ENCODE measurements at places on chromosomes 12 and 14. TPM values are rescaled to one million over a fixed set of nuclear protein-coding genes. Genes with fewer than 3 reads are reported as not detected.

COCH gene
- 0.90 TPM for total RNA-seq

TMEM263 gene
- 34.4 TPM for total RNA-seq

PGF gene
- total RNA-seq = not detected

LRP1-AS gene
- not detected for total RNA-seq

DNA sequence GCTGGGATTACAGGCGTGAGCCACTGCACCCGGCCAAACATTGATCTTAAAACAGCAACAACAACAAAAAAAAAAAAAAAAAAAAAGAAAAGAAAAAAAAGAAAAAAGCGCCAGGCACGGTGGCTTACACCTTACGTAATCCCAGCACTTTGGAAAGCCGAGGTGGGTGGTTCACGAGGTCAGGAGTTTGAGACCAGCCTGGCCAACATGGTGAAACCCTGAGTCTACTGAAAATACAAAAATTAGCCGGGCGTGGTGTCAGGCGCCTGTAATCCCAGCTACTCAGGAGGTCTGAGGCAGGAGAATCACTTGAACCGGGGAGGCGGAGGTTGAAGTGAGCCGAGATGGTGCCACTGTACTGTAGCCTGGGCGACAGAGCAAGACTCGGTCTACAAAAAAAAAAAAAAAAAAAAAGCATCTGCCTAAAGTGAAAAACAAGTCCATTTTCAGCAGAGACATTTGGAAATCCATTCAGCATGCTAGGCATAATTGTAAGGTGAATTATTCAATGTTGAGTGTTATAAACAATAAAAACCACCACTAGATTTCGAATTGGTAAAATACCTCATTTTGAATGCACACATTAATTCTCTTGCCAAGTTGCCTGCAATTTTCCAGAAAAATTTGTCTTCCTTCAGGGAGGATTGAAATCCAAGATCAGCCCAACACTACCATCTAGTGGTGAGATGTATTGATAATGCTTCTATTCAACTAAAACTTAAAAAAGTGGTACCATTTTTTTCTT lies 8.0 kb upstream of the CERS5 start:
- peaks cover 5% of the 10 kb centered on the region for H3K36me3 ChIP-seq
- no peak overlapping the region for H3K27ac ChIP-seq
- H3K4me3 ChIP-seq = no peak overlapping the region

- no peak for DNase-seq
- H3K4me1 ChIP-seq = peaks cover 4% of the 10 kb centered on the region
- H3K27me3 ChIP-seq = no peaks in the 10 kb centered on the region
- no peak overlapping the region for H3K4me3 ChIP-seq
Measured at GRCh38 chr14:104422837-104423681, 156.5 kb upstream of the C14orf180 start.

DNA sequence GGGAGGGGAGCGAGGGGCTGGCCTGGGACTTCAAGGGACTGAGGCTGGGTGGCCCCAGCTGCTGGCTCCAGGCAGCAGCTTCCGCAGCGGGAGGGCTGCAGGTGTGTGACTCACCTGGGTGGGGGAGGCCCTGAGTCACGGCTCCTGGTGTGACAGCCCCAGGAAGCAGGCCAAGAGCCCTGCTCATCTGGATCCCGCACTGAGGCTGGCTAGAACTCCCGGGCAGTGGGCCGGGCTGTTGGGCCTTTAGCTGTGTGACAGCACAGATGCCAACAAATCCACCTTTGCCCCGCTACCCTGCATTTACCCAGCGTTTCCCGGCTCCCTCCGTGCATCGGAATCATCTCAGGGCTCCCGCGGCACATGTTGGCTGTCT lies 180.0 kb upstream of the PRMT8 start:
- peaks cover 74% of the 10 kb centered on the region for H3K27me3 ChIP-seq
- H3K4me1 ChIP-seq = peaks cover 3% of the 10 kb centered on the region
- no peak overlapping the region for H3K4me3 ChIP-seq
- H3K36me3 ChIP-seq = peaks cover 2% of the 10 kb centered on the region
- no peak for DNase-seq

DNA sequence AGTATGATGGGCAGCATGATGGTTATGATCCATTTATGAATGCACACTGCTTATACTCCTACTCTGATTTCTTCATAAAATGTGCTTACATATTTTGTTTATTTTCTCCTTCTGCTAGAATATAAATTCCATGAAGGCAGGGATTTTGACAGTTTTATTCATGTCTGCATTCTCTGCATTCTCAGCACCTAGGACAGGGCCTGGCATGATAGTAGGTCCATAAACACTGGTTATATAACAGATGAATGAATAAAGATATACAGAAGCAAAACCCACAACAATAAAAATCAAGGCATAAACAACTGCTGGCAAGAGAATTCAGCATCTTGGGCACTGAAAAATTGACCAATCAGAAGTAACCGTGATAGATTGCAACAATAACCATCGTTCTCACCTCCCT lies 115.4 kb downstream of the WIF1 start:
- H3K4me3 ChIP-seq = no peak overlapping the region
- H3K36me3 ChIP-seq = no peaks in the 10 kb centered on the region
- DNase-seq = no peak
- H3K27me3 ChIP-seq = peaks cover 5% of the 10 kb centered on the region
- no peaks in the 10 kb centered on the region for H3K4me1 ChIP-seq
- no peak overlapping the region for H3K27ac ChIP-seq

- H3K4me3 ChIP-seq = peak overlapping the region; percentile 99
- H3K36me3 ChIP-seq = no peaks in the 10 kb centered on the region
- peak overlapping the region; percentile 94 for H3K27ac ChIP-seq
- peaks cover 22% of the 10 kb centered on the region for H3K4me1 ChIP-seq
- DNase-seq = no peak
Measured at GRCh38 chr12:113222730-113223531, 1.7 kb downstream of the TPCN1 start.
